C1 segment of cervical spinal cord (tissue), 14 donors: ENCODE measurements at places on chromosomes 6 and 20.

GRCh38 chr20:52012079-52012478 lies 179.5 kb downstream of the ZFP64 start:
- no peak for DNase-seq

DNA sequence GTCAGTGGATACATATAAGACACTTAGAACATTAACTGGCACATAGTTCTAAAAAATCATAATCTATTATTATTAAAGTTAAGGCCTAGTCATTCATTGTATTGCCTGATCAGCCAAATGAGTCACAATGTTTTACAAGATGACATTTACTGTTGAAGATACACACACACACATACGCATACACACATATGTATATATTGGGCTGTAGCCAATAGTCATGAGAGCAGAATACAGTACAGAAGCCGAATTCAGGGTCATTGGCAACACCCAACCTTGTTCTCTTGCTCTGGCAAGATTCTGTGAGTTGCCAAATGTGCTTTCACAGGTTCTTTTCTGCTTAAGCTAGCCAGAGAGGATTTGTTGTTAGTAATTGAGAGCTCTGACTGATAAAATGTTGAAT lies 922.8 kb upstream of the MAP3K7 start:
- DNase-seq: no peak

DNA sequence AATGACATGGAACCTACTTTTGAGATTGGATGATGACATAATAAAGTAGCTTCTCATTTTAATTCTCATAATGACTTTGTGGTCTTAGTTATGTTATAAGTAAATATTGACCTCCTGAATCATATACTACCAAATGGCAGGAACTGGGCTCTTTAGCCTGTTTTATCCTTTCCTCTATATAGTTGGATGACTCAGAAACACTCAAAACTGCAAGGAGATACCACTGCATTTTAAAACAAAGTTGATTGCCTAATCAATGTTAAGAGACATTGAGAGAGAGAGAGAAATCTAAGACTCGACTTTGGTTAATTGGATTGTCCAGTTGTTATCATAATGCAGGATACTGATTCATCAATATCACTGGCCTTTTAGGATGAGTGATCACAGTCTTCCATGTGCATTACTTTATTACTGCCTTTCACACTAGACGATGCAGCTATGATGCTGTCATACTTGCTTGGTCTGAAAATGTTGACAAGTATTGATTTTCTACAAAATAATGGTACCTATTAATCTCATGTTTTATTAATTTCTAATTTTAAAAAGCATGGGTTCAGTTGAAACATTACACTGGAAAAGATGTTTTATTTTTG lies 320.0 kb downstream of the NKAIN2 start:
- no peak for DNase-seq

GRCh38 chr6:18424201-18424600 lies 37.1 kb downstream of the RNF144B start:
- no peak for DNase-seq
